ENCODE measurements at places on chromosomes 2 and 18.
A peak's percentile ranks its signal among the peaks of the same experiment; 100 is the strongest.

DNA sequence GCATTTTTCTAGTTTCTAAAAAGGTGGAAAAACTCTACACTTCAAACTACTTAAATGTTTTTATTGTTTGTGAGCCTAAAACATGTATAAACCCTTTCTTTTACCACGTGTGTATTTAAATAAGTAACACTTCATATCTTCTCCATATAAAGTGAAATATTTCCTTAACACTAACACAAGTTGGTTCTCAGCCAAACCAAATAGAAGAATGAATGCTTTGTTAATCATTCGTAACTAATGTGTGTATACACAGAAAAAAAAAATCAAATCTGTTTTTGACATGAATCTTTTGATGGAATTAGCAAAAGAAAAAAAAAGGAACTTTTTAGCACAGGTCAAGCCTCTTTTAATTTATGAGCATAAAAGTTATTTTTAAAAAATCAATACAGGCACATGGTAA is 89.3 kb downstream of the EHBP1 start:
- DNase-seq = no peak

DNA sequence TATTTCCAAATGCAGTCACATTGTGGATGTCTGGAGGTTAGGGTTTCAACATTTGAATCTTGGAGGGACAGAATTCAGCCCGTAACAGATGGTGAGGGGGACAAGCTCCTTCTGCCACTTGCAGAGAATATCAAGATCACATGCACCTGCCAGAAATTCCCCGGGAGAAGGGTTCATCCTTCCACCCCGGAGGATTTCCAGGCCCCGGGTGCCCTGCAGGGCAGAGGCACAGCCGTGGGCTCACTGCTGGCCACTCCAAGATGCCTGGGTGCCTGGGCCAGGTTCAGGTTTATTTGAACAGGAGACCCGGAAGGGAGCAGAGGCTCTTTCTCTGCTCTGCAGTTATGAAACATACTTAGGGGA is 38.2 kb upstream of the MGAT4A start:
- no peak for DNase-seq

- DNase-seq = no peak
Measured at GRCh38 chr2:20674309-20674965, 7.5 kb downstream of the GDF7 start.

- no peak for DNase-seq
Measured at GRCh38 chr2:128058114-128058513, 30.3 kb upstream of the SAP130 start.

GRCh38 chr2:200438251-200438650 is 71.6 kb downstream of the KCTD18 start:
- DNase-seq = no peak

DNA sequence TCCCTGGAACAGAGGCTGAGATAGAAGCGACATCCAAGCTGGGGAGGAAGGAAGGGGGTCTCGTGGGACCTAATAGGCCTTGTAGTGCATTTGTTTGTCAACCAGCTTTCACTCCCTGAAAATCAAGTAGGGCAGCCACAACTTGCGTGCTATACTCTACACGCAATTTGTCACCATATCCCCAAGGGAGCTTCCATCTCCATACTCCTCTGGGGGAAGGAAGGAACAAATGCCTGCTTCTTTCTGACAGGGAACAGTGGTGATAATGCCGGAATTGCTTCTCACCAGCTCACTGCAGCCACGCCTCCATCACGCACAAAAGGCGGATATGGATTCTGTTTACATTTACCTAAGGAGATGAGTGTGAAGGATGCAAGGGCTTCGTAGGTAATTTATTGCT is 213.4 kb downstream of the TMEM163 start:
- no peak for DNase-seq

DNA sequence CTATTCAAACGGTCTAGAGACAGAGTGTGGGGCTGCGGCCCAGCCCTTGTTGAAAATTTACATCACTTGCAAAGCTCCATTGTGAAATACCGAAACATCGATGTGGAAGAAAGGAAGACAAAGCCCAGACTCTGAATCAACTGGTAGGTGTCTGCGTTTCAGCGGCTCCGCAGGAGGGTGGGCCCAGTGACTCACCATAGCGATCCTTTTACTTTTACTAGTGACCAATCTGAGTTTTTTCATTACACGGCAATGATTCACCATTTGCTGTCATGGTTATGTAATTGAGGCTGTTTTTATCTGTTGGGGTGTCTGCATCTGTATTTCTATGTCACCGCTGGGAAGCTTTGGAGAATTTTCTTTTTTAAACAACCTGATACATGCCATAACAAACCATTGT is 66.6 kb upstream of the ODC1 start:
- peak; percentile 28 for DNase-seq

DNA sequence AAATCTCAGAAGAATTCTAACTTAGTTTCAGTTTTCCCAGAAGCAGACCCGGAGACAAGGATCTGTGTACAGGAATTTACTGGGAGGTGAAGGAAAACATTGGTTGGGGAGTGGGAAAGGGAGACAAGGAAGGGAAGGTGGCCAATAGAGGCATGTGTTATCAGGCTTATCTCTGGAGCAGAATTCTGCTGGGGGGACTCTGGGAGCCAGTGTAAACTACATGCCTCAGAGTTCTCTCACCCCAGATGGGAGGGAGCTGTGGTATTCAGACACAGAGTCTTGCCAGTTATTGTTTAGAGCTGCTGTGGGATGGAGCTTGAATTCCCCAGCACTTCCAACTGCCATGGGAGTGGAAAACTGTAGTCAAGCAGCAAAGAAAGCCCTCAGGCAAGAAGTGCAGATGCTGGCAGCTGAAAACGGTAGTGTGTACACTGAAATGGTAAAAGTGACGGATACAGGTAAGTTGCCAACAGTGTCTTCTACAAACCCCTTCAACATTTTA is 19.0 kb downstream of the DNPEP start:
- no peak for DNase-seq

GRCh38 chr2:68238955-68239822 is 13.1 kb downstream of the PPP3R1 start:
- no peak for DNase-seq

DNA sequence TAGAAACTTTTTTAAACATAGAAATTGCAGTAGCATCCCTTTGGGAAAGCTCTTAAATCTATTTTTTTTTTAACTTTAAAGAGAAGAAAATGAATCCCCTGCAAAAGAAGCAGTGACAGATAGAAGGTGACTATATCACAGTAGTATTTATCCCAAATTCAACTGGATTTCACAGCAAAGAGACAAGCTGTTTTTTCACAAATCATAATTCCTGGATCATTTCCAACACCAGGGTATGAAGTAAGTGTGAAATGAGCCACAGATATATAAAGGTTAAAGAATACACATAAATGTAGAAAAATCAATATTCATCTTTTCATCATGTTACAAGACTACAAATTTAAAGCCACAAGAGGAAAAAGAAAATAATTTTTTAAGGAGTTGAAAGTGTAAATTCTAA is 1404.9 kb upstream of the NXPH2 start:
- no peak for DNase-seq

GRCh38 chr2:207119048-207119447 is 46.7 kb downstream of the KLF7 start:
- DNase-seq = no peak

DNA sequence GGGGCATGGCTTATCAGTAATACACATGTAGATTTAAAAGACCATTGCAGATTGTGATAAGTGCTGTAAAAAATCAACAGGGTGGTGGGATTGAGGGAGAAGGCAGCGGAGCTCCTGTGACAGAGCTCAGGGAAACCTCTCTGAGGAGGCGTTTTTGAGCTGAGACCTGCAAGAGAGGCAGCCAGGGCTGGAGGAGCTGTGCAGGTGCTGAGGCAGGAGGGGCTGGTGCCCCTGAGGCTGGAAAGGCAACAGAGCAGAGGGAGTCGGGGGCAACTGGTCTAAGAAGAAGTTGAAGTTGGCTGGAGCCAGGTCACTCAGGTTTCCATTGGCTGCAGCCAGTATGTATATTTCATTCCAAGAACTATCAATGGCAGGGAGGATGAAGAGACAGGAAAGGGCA is 47.6 kb downstream of the KLHL29 start:
- DNase-seq = no peak

DNA sequence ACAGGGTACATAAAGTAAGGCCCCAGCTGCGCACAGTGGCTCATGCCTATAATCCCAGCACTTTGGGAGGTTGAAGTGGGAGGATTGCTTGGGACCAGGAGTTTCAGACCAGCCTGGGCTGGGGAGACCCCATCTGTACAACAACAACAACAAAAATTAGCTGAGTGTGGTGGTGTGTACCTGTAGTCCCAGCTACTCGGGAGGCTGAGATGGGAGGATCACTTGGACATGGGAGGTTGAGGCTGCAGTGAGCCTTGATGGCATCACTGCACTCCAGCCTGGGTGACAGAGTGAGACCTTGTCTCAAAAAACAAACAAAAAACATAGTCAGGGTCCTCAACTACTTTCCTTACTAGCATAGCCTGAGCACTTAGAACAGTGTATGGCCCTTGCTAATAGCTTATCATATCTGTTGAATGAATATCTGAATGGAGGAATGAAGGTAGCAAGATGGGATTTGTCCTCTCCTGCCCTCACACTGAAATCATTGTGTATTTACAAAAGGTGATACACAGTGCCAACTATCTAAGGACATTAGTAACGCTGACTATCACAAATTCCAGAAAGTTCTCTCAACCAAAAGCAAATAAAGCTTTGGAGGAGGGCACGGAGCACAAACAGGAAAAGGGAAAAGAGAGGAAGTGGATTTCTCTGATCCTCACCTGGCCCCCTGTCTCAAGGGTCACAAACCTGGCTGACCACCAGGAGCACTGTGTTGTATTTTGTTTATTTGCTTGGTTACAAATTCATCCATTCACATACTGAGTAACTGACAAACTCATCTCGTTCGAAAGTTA is 38.1 kb downstream of the L3MBTL4 start:
- DNase-seq = no peak

- DNase-seq = peak; percentile 35
Measured at GRCh38 chr2:24721470-24721869, 71.7 kb downstream of the PTRHD1 start.

DNA sequence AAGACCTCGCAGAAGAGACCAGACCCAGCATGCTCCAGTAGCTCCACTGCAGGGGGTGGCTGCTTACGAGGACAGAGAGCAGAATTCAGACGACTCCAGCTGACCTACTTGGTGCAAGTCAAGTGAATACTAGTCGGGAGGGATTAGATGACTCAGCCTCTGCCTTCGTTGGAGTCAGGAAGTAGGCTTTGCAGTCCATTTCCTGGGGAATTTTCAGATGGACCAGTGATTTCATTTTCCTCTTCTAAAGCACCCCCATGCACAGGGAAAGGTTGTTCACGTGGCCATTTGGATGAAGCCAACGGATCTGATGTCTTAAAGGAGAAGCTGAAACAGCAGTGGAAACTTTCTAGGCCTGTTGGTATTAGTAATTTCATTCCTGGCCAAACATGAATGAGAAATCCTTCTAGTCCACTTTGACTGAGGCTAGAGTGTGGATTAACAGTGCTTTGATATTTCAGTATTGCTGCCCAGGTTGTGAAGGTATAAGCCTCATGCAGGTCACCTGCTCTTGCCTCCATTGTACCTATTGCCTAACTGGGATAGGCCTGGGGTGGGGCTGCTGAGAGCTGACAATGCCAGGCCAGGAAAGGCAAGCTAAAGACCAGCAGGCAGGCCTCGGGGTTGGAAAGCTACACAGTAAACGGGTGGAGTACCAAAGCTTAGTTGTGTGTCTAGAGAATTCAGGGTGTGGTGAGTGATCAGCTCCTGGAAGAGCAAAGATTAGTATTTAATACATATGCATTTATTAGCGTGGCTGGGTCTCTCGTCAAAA is 117.6 kb upstream of the FOSL2 start:
- peak; percentile 94 for DNase-seq

- peak; percentile 57 for DNase-seq
Measured at GRCh38 chr2:158214431-158214830, 112.8 kb downstream of the UPP2 start.

- DNase-seq = no peak
Measured at GRCh38 chr18:3803350-3803749, 353.4 kb downstream of the TGIF1 start.

DNA sequence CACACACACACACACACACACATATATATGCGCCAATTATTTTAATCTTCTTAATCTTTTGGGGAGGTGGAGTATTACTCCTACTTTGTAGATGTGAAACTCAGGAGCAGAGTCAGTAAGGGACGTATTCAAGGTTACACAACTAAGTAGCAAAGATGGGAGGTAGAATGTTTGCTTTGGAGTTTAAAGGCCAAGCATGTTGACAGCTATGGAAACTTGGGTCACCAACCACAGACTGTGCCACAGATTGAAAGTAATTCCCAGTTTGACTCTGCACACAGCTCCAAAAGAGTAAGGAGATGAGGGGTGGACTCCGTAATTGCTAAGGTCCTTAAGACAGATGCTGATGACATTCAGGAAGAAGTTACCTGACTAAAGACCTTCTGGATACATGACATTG is 124.8 kb upstream of the ITGB6 start:
- no peak for DNase-seq

DNA sequence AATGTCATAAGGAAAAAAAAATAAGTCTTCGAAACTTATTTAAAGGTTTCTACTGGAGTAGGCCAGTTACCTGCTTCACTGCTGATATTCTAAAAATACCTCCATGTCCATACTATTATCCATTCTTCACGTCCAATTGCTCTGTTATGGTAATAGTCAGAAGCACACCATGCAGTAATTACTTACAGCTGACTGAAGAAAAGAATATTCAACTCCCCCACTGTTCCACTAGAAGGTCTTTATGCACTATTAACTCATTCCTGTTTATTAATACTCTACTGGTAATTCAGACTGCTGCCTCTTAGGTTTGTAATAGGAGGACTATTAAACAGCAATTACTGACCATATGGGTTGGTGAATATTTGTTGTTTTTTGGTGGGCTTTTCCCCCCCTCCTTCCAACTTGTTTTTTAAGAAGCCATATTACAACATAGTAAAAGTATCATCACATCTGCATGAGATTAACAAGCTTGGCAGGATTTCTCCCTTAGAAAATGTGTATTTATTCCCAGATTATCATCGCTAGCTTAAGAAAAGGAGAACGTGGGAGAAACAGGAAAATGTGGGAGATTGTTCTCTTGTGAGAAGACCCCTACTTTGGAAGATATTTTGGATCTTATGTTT is 806.4 kb upstream of the FANCL start:
- no peak for DNase-seq

GRCh38 chr2:8877894-8878293 is 40.5 kb upstream of the KIDINS220 start:
- DNase-seq = no peak

DNA sequence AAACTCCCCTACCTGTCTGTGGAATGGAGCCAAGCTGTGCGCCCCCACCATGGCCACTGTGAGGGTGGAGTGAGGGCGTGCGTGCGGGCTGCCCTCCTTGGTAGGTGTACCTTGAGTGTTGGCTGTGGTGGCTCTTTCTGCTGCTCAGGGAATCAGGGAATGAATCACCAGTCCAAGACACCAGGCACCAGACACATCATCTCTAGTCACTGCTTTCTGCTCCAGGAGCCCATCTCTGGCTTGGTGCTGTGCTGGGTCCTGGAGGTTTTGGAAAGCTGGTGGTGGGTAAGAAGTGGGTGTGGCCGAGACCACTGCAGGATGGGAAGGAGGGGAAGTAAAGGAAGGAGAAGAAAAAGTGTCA is 209.9 kb downstream of the SEPTIN10 start:
- no peak for DNase-seq

- no peak for DNase-seq
Measured at GRCh38 chr2:24359129-24360049, 947 bp downstream of the ITSN2 start.

GRCh38 chr2:207035875-207036274 is 96.6 kb downstream of the CPO start:
- DNase-seq = no peak

- no peak for DNase-seq
Measured at GRCh38 chr2:165718610-165719210, 75.3 kb downstream of the GALNT3 start.
